ENCODE measurements at places on chromosomes 3 and 15.

DNA sequence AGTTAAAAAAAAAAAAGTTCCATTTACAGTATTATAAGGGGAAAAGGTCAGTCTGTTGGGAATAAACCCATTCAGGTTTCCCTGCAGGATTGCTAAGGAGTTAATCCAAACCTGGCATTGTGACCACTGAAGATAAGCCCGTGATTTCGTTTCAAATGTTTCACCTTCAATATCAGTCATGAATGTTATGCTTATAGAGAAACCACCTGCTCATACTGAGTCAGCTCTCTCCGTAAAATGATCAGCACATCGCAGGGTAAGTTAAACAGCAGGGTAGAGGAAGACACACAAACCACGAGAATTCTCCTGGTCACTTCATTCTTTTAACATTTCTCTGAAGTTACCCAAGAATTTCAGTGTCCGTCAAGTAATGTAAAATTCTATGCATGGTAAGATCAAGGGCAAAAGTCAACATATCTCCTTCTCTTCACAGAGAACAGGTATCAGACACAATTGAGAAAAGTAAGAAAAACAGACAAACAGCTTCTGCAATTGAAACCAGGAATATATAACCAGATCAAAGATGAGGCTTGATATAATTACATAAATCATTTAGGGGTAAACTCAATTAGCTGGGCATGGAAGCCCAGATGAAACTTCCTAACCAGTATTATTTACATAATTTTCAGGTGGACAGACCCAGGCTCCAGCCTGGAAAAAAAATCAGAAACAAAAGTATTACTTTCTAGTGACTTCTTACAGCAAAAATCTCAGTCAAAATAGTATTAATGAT, 67.6 kb upstream of the ARHGEF3 start:
- DNase-seq = no peak

DNA sequence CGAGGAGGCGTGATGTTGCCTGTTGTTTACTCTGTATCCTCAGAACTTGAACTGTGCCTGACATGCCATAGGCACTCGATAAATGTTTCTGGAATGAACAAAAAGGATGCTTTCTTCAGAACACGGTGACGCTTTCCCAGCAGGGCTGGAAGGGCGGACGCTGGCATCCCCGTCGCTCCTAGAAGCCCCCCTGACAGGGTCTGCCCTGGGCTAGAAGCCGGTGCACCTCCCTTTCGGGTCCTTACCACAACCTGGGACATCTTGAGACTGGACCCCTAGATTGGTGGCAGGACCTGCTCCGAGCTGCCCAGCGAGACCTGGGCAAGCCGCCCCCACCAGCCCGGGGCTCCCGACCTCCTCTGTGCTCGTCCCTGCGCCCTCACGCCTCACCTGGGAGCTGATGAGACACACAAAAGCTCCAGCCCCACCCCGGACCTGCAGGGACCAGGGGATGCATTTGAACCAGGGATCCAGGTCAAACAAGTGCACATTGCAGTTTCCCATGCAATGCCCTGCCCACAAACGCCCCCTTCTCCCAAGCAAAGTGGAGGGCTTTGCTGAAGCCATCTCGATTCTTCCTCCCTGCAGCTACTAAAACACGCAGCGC, 131.2 kb upstream of the MEF2A start:
- DNase-seq = no peak

DNA sequence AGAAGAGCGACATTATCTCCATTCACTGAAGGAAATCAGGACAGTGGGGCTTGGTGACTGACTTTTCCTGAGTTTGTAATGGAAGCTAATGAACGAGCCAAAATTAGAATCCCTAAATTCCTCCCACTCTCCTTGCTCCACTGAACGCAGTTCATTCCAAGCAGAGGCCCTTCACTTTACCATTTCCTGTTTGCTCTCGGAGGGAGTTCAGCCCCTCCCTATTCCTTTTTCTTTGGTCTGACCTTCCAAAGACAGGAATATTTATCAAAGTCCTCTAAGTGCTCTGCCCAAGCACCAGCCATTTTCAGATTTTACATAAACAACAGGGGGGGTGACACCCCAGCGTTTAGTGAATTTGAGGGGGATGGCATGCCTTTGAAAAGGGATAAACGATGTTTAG, 24.0 kb upstream of the PTPRG start:
- DNase-seq = no peak

DNA sequence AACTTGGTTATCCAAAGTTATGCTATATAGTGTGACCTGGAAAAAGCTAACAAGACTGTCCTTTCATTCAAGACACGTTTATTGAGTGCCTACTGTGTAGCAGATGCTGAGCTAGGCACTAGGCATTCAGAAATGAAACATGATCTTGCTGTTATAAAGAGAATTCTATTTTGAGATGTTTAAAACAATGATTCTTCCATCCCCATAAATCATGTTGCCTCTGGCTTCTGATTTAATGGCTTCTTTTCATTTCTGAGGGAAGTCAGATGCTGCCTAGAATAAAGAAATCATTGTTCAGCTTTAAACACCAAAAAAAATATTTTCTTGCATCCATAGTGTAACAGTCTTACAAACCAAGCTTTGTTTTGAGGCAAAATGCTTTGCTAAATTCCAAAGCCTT, 620.9 kb upstream of the UBE2E2 start:
- DNase-seq = no peak

DNA sequence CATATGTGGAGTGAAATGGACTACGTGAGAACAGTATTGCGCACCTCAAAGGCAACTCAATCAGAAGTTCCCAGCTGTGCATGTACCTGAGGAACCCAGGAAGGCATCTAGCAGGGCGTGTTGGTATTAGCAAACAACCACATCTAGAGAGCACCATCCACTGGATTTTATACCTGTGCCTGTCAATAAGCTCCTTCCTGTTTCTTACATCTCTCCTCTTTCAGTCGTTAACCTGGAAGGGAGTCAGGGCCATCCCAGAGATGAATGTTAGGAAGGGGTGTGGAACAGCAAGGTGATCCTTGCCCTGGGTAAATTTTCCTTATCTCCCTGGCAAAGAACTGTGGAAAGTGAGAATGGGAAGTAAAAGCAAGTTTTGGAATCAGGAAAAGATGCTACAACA, 29.6 kb upstream of the CHMP2B start:
- no peak for DNase-seq

DNA sequence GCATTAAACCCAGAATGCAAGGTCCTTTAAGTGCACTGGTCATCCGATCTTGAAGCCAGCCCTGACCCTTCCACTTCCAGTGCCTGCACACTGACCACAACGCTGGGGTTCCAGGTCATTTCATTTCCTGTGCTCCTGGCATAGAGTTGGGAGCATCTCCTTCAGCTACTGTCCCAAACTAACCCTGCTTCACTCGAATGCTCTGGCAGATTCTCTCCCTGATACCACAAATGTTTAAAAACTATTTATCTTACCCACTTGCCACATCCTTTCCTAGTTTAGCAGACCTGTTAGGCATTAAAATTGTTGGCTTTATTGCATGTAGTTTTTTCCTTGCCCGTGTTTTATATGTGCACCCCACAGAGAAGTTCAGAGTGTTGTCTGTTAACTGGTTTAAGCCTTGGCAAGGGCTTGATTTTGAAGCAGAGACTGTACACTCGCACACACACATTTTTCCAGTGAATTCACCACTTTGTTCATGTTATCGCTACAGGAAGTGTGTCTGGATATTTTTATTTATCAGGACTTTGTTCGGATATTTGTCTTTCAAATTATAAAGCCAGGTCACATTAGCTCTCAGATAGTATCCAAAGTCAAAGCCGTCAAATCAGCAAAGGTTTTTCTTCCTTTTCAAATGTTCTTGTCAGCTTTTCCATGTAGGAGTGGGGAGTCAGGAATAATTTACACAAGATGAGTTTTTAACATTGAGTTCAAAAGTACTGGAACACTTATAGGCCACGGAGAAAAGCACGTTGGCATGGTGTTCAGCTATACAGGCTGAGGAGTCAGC, 77.3 kb downstream of the ABI3BP start:
- DNase-seq = no peak

DNA sequence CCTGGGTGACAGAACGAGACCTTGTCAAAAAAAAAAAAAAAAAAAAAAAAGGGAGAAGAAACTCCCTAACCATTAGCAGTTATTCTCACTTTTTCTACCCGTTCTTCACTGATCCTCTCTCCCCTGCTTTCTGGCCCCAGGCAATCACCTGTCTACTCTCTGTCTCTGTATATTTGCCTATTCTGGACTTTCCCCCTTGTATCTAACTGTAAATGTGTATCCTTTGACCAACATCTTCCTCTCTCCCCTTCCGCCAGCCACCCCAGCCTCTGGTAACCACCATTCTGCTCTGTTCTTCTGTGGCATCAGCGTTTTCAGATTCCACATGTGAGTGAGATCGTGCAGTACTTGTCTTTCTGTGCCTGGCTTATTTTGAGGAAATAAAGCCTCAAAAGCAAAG, 6.9 kb downstream of the CYFIP1 start:
- DNase-seq = no peak

GRCh38 chr3:116776880-116777785, 67.6 kb downstream of the TUSC7 start:
- DNase-seq = no peak

GRCh38 chr3:194231929-194232832, 96.2 kb downstream of the HES1 start:
- no peak for DNase-seq

- no peak for DNase-seq
Measured at GRCh38 chr3:54157860-54158259, 35.5 kb downstream of the CACNA2D3 start.

Measured in activated CD4-positive, alpha-beta T cell treated with anti-CD3 and anti-CD28 coated beads, Interleukin-2, amount 50 U/mL, for 48 hours (primary cell).